ENCODE measurements at places on chromosomes 13 and 19.

DNA sequence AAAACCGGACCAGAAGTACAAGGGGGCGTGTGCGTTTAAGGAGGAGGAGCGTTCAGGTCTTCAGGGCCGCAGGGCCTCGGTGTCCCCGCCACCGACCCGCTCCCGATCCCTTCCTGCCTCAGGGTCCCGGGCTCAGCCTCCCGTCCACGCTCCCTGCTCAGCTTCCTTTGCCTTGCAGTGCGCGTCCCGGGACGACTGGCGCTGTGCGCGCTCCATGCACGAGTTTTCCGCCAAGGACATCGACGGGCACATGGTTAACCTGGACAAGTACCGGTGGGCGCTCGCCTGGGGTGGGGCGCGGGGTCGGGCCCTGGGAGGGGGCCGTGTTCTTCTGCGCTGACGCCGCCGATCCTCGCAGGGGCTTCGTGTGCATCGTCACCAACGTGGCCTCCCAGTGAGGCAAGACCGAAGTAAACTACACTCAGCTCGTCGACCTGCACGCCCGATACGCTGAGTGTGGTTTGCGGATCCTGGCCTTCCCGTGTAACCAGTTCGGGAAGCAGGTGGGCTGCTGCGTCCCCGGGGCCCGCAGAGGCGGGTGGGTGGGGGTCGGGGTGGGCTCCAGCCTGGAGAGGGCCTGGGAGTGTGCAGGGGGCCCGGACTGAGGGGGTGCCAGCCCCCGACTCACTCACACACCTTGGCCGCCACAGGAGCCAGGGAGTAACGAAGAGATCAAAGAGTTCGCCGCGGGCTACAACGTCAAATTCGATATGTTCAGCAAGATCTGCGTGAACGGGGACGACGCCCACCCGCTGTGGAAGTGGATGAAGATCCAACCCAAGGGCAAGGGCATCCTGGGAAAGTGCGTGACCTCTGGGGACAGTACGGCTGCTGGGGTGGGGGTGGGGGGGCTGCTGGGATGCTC, 1.4 kb downstream of the GPX4 start:
- DNase-seq, result no peak

- peak; percentile 63 for DNase-seq
These were observed 4.2 kb upstream of the DAND5 start for GRCh38 chr19:12965017-12965811.

GRCh38 chr19:43847884-43848283, 20.8 kb downstream of the ZNF283 start:
- DNase-seq, result no peak

GRCh38 chr13:80884056-80884785, 543.3 kb upstream of the SPRY2 start:
- DNase-seq, result no peak

DNA sequence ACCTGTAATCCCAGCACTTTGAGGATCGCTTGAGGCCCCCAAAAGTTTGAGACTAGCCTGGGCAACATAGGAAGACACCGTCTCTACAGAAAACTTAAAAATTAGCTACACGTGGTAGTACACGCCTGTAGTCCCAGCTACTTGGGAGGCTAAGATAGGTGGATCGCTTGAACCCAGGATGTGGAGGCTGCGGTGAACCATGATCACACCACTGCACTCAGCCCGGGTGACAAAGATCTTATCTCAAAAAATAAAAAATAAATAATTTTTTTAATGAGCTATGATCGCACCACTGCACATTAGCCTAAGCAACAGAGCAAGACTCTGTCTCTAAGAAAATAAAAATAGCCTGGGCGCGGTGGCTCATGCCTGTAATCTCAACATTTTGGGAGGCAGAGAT, 6.6 kb downstream of the RCBTB2 start:
- DNase-seq, result no peak

GRCh38 chr13:113915012-113915763, 51.3 kb upstream of the GAS6 start:
- no peak for DNase-seq

DNA sequence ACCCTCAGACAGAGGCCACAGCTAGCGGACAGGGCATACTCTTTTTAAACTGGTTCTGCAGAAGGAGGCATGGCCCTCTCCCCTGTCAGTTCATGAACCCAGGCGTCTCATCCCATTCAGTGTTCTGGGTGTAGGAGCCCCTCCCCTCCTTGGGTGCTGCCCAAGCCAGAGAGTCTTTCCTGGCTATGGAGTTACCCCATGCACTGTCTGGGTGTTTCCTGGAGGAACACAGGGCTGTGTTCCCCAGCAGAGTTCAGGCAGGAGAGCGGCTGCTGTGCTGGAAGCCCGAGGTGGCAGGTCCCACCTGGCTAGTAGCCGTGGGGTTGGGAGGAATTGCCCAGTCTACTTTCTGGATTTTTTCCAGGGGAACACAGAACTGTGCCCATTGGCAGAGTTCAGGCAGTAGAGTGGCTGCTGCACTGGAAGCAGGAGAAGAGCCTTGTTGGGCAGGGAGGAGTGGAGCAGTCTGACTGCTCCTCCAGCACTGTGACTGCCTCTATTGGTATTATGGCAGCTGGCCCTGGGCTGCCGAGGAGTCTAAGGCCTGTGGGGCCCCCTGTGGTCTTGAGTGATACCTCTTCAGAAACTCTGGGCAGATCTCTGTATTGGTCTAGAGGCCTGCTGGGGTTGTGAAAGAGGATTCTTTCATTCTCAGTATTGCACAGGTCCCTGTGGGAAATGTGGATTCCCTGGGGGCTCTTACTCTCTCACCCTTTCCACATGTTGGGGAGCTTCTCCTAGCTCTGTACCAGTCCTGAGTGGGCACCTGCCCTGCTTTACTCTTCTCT, 168.3 kb downstream of the PCDH20 start:
- no peak for DNase-seq

DNA sequence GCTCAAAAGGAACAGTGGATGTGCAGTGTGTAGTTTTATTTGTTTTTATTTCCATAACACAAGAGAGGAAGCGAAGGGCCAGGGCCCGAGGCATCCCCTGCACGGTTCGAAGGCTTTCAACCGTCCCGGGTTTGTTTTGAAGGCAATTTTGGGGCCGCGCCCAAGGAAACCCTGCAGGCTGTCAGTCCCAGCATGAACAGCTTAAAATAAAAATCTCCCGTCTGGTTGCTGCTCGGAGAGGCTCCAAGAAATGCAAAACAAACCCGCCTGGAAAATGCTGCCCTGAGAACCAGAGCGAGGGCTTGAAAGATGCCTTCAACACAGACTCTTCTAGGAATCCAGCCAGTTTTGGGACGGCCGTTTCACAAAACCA, 16.0 kb downstream of the LSM4 start:
- no peak for DNase-seq

- no peak for DNase-seq
These were observed 185.8 kb downstream of the OLFM4 start for GRCh38 chr13:53214433-53214832.

GRCh38 chr13:111165241-111166010, 50.3 kb downstream of the ARHGEF7 start:
- DNase-seq, result no peak

GRCh38 chr19:11387162-11388034, 3.3 kb upstream of the EPOR start:
- DNase-seq, result no peak

- DNase-seq, result no peak
These were observed 732 bp upstream of the DCLK1 start for GRCh38 chr13:36131931-36132297.

GRCh38 chr19:51810223-51810622, 15.3 kb downstream of the FPR3 start:
- DNase-seq, result no peak

DNA sequence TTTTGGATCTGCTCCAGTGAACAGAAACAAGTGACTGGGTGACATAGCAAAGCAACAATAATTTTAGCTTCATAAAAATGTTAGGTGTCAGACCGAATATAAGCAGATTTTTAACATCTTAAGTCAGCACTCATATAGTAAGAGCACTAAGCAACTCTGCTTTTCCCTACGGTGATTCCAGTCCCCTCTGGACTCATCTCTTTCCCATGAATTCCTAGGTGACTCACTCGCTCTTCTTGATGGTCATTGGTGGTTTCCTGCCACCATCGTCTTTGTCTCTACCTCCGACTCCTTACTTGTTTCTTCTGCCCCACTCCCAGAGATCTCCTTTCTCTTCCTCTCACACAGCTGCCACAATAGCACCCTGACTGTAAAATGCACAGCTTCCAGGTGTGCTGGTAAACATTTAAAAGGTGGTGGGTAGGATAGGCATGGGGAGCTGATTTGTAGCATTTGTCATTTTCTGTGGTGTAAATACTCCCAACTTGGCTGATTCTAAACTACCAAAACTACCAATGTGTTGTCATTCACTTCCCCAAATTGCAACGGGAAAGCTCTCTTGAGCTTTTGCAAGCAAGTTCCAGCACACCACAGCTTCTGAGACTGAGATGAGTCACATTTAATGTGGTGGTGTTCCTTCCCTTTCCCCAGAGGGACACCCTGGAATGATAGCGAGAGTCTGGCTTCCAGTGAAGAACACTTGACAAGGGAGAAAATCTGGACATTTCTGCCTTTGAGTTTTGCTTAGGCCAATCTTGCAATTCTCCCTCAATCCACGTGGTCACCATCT, 42.8 kb upstream of the CLDN10 start:
- DNase-seq, result no peak

- no peak for DNase-seq
These were observed 9.4 kb downstream of the LCP1 start for GRCh38 chr13:46172531-46172991.

Measured in stimulated activated CD8-positive, alpha-beta memory T cell treated with anti-CD3 and anti-CD28 coated beads, Interleukin-15, amount 100 ng/mL, for 1 hour (primary cell).